H9 (cell line): ENCODE measurements at places on chromosomes 13 and 19. TPM values are rescaled to one million over a fixed set of nuclear protein-coding genes. Genes with fewer than 3 reads are reported as not detected.

Gene C1QTNF9
- not detected in 2 replicates for total RNA-seq

Gene ZNF813
- total RNA-seq: 17.3 TPM in 2 replicates

GRCh38 chr13:110536006-110536693, 25.4 kb downstream of the RAB20 start:
- no peak overlapping the region for H3K4me3 ChIP-seq
- no peak overlapping the region for H3K27ac ChIP-seq
- no peaks in the 10 kb centered on the region for H3K27me3 ChIP-seq
- H3K4me1 ChIP-seq: peaks cover 3% of the 10 kb centered on the region

GRCh38 chr13:101474419-101474957, 22.0 kb downstream of the ITGBL1 start:
- H3K27me3 ChIP-seq: no peaks in the 10 kb centered on the region
- DNase-seq: peak; percentile 60
- H3K4me3 ChIP-seq: no peak overlapping the region
- no peaks in the 10 kb centered on the region for H3K36me3 ChIP-seq
- H3K27ac ChIP-seq: no peak overlapping the region
